ELR (cell line): ENCODE measurements at places on chromosomes 12 and 14.

DNA sequence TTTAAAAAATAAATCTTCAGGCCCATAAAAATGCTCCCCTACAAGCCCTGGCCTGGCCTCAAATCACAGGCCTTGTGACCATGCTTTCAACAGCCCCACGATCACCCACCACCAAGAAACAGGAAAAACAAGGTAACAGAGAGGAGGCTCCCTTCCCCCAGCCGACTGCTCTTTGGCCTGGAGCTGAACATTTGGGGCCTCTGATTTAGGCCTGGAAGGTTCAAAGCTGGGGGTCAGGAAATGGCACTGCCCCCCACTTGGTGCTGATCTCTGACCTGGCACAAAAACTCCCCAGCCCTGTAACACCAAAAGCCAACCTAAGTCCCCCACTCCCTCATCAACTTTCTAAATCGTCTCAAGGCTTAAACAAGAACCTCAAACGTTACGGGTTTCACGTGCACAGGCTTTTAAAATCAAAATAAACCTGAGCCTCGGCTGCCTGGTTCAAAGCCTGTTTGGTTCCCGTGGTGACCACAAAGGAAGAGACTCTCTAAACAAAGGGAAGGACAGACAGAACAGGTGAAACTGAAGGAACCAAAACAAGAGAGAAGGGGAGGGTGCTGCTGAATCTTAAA is 9.0 kb downstream of the ACTN1 start:
- DNase-seq, result no peak

DNA sequence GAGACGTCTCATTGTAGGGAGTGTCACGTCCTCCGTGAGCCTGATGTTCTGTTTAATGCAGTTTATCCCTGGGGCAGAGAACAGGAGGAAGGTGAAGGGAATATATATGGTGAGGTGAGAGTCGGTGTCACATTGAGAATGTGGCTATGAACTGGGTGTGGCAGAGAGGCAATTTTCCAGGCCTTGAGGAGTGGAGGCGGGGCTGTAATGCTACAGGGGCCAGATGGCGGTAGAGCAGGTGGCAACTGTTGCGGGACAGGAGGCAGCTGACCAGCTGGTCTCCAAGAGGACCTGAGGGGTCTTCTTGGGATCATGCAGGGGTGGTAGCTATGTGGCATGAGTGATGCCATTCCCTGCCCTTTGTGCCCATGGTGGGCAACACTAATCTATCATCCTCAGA is 59.6 kb downstream of the CACNA1C start:
- DNase-seq, result no peak

DNA sequence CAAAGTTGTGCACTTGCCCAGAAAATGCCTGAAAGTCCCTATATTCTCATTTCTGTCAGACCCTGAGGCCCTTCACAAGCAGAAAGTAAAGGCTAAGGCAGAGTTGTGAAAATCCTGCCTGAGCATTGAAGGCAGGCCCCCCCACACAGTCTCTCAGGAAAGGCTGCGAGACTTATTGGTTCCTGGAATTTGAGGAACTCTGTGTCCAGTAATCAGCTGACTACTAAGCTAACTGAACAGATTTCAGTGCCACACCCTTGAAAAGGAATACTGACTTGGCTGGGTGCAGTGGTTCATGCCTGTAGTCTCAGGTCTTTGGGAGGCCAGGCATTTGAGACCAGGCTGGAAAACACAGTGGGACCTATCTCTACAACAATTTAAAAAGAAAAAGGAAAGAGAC is 21.1 kb upstream of the PPP2R5E start:
- no peak for DNase-seq

- DNase-seq, result peak; percentile 70
These were observed 321.9 kb downstream of the RAD51B start for GRCh38 chr14:68141281-68142088.

DNA sequence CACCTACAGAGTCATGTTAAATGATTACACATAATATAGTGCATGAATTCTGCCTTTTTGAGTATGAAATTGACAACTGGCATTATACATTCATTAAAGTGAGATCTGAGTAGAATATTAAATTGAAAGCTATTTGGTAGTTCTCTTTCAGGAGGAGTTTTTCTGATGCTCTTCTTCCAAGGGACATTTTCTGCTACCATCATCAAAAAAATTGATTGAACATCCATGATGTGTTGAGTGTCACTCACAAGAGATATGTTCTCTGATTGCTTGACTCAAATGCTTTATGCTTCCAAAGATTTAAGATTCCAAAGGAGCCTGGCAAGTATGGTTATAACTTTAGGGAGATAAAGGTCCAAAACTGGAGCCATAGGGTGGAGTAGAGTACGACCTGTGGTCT is 64.9 kb downstream of the AKAP6 start:
- DNase-seq, result no peak
